ENCODE measurements at places on chromosomes 1 and 21.

- H3K27me3 ChIP-seq: no peaks in the 10 kb centered on the region
- no peaks in the 10 kb centered on the region for H3K4me1 ChIP-seq
- DNase-seq: no peak
- no peak overlapping the region for H3K27ac ChIP-seq
- no peaks in the 10 kb centered on the region for H3K36me3 ChIP-seq
- H3K4me3 ChIP-seq: no peak overlapping the region
Observed at GRCh38 chr1:167538657-167539056, 14.9 kb downstream of the CREG1 start.

GRCh38 chr1:197268012-197268411 is at the start of gene CRB1:
Gene CRB1 (plus strand): TSS chr1:197268252. CDS start chr1:197268413, 161 bp downstream.
- H3K4me1 ChIP-seq: no peaks in the 10 kb centered on the region
- DNase-seq: no peak
- H3K36me3 ChIP-seq: no peaks in the 10 kb centered on the region
- H3K4me3 ChIP-seq: no peak within 1 kb of the TSS
- no peak within 1 kb of the TSS for H3K27ac ChIP-seq

- H3K36me3 ChIP-seq: no peaks in the 10 kb centered on the region
- no peak overlapping the region for H3K4me3 ChIP-seq
- DNase-seq: no peak
- no peaks in the 10 kb centered on the region for H3K4me1 ChIP-seq
- no peak overlapping the region for H3K27ac ChIP-seq
Observed at GRCh38 chr1:157431751-157432150, 120.6 kb downstream of the FCRL5 start.

DNA sequence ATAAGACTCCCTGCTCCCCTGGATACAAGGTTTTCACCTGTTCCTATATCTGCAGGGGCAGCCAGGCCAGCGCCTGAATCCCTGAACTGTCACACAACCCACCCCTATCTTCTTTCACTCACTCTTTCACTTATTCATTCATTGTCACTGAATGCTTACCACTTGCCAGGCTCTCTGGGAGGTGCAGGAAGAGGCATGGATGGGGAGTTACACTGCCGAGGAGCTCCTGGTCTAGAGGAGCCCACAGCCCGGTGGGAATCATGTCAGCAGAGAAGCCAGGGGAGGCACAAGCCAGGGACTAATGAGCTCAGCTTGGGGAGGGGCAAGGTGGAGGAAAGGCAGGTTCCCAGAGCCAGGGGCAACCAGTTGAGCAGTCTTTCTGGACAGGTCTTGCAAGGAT is 155.8 kb downstream of the TRABD2B start:
- no peaks in the 10 kb centered on the region for H3K27me3 ChIP-seq
- no peaks in the 10 kb centered on the region for H3K36me3 ChIP-seq

DNA sequence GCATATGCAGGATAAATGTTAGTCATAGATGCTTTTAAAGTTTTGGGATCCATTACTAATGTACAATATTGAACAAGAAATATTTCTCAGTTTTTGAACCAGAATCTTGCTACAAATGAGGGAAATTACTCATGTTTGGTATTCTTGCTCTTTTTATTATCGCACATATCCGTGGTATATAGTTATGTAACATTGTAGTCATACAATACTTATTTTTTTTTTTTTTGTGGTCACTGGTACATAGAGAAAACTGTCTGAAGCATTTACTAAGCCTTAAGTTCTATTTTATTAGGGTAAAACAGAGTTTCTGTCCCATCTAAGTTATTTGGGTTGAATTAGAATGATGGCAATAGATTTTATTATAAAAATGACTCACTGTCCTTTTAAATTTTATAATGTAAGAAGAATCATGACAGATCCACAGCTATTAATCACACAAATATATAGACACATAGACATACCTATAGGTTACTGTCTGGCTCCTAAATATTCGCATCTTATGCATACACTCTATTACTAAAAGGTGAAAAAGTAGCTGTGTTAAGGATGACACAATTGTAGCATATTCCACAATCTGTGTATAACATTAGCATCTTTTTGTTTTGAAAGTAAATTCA is 18.0 kb upstream of the PRKAA2 start:
- H3K4me3 ChIP-seq: no peak overlapping the region
- H3K36me3 ChIP-seq: no peaks in the 10 kb centered on the region
- no peak overlapping the region for H3K27ac ChIP-seq
- H3K27me3 ChIP-seq: no peaks in the 10 kb centered on the region

GRCh38 chr1:54413295-54413694 is 7.1 kb upstream of the SSBP3 start:
- H3K4me3 ChIP-seq: no peak overlapping the region
- no peak for DNase-seq
- no peaks in the 10 kb centered on the region for H3K36me3 ChIP-seq
- peaks cover 22% of the 10 kb centered on the region for H3K4me1 ChIP-seq
- H3K27me3 ChIP-seq: no peaks in the 10 kb centered on the region

DNA sequence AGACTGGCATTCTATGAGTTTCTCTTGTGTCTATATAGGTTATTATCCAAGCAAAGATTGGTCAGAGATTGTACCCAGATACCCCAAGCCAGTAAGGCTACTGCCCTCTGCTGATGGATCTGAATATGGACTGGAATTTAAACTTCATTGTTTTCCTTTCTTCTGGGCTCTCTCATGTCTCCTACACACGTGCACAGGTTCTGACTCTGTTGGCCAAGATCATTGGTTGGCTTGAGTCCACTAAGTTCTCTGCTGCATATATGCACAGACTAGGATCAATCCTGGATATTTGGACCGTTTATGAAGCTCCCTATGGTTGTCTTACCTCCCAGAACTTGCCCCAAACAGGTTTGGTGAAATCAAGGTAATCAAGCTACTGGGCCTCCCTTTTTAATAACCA is 69.7 kb downstream of the CC2D1B start:
- no peak overlapping the region for H3K4me3 ChIP-seq
- H3K4me1 ChIP-seq: no peaks in the 10 kb centered on the region
- no peaks in the 10 kb centered on the region for H3K27me3 ChIP-seq
- no peak overlapping the region for H3K27ac ChIP-seq

DNA sequence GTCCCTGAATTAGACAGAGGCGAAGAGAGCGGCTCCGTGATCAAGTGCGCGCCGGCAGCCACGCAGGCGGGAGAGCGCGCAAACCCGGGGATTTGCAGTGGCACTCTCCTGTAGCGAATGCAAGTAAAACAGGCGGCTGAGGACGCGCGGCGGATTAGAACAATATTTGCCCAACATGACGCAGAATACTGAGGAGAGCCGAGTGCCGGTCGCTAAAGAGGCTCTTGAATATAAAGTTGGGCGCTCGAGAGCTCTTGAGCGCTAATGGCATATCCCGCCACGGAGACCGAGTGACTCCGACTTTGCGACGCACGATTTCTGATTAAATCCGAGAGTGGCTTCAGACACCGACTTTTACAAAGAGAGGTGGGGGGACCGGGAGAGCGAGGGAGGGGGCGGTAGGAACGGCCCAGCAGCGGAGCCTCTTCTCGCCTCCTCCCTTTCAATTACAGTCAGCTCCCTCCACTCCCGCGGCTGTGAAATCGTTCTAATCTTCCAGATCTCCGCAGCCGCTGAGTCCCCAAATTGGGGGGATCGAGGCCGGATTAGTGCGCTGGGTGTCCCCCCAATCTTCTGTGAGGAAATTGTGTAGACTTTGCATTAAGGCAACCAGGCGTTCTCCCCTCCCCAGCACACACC is 2.3 kb downstream of the PAX7 start:
- no peaks in the 10 kb centered on the region for H3K4me1 ChIP-seq
- no peak overlapping the region for H3K27ac ChIP-seq
- H3K4me3 ChIP-seq: no peak overlapping the region

DNA sequence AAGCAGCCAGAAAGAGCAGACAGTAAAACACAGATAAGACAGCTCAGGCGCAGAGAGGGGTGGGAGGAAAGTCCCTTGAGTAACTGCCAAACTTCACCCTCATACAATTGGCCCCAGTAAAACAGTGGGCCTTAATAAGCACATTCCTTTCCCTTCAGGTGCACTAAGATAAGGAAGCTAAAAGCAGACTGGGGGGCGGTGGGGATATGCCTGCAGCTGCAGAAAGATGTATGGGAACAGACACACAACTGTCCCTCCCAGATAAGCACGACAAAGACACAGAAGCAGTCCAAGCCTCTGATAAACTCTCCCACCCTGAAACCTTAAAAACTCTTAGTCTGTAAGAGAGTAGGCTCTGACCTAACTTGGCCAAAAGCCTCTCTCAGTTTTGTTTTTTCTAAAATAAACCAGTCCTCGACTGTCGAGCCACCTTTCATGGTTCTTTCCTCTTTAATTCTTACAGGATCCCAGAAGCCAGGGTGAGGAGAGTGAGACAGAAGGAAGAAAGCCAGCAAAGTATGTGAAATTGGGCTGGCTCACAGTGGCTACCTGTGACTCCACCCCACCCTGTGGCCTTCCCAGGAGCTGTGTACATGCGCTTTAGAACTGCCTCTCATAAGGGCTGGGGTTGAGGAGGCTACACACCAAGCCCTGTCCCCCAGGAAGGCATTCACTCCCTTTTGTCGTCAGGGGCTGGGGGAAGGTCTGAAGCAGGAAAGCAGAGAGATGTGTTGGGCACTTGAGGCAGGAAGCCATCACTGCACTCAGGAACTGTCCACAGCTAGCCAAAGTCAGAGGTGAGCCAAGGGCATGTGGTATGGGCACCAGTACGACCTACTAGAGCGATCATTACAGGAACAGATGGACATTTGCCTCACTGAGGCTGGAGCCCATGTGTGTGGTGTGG is 4.6 kb downstream of the PGLYRP4 start:
- no peak overlapping the region for H3K4me3 ChIP-seq
- H3K4me1 ChIP-seq: peaks cover 18% of the 10 kb centered on the region
- no peak for DNase-seq

GRCh38 chr1:117164209-117164608 is 42.7 kb upstream of the TRIM45 start:
- no peaks in the 10 kb centered on the region for H3K27me3 ChIP-seq
- no peaks in the 10 kb centered on the region for H3K4me1 ChIP-seq
- H3K36me3 ChIP-seq: no peaks in the 10 kb centered on the region
- no peak overlapping the region for H3K27ac ChIP-seq
- no peak overlapping the region for H3K4me3 ChIP-seq

- no peaks in the 10 kb centered on the region for H3K36me3 ChIP-seq
- no peak for DNase-seq
- no peaks in the 10 kb centered on the region for H3K27me3 ChIP-seq
- no peak overlapping the region for H3K4me3 ChIP-seq
- no peak overlapping the region for H3K27ac ChIP-seq
- no peaks in the 10 kb centered on the region for H3K4me1 ChIP-seq
Observed at GRCh38 chr1:190322274-190322673, 155.4 kb downstream of the BRINP3 start.

DNA sequence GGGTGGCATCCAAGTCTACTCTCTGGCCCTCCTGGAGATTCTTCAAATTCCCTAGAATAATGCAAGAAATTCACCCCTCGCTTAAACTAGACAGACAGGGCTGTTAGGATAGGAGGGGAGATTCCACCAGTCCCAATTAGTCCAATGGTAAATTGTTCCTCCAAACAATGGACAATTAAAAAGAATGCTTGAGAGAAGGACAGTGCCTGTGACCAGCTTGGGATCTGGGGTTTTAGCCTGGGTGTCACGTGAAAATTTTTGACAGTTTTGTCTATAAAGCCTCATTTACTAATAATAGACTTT is 177.7 kb upstream of the RAB4A start:
- no peak for DNase-seq
- H3K4me3 ChIP-seq: no peak overlapping the region
- no peaks in the 10 kb centered on the region for H3K36me3 ChIP-seq
- H3K4me1 ChIP-seq: no peaks in the 10 kb centered on the region
- H3K27me3 ChIP-seq: no peaks in the 10 kb centered on the region

GRCh38 chr21:35563885-35564451 is 496.4 kb downstream of the SETD4 start:
- H3K27me3 ChIP-seq: no peaks in the 10 kb centered on the region
- no peak overlapping the region for H3K27ac ChIP-seq
- no peak for DNase-seq
- no peaks in the 10 kb centered on the region for H3K36me3 ChIP-seq
- no peak overlapping the region for H3K4me3 ChIP-seq
- no peaks in the 10 kb centered on the region for H3K4me1 ChIP-seq

GRCh38 chr1:205056956-205057568 is 14.1 kb downstream of the CNTN2 start:
- no peak for DNase-seq
- peaks cover 4% of the 10 kb centered on the region for H3K27me3 ChIP-seq
- no peaks in the 10 kb centered on the region for H3K4me1 ChIP-seq
- H3K36me3 ChIP-seq: no peaks in the 10 kb centered on the region

DNA sequence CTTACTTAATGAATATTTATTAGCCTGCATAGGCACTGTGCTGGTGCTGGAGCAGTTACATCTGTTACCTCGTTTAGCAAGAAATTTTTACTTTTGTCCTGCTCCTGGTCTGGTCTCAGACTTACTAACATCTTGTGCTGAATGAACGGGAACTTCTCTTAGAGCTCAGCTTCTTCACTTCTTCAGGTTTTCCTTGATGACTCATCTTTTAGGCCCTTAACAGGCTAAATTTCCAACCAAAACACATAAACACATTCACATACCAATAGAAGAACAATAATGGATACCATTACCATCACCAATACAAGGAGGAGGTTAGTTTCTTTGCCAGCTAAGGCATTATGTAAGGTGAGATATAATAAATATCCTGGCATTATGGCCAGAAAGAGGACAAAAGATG is 68.9 kb downstream of the IFI44 start:
- no peak for DNase-seq
- no peak overlapping the region for H3K4me3 ChIP-seq
- no peaks in the 10 kb centered on the region for H3K36me3 ChIP-seq
- no peaks in the 10 kb centered on the region for H3K27me3 ChIP-seq
- H3K4me1 ChIP-seq: no peaks in the 10 kb centered on the region

- peaks cover 44% of the 10 kb centered on the region for H3K36me3 ChIP-seq
- H3K4me1 ChIP-seq: peaks cover 10% of the 10 kb centered on the region
- DNase-seq: no peak
- H3K27ac ChIP-seq: peak overlapping the region; percentile 46
- no peaks in the 10 kb centered on the region for H3K27me3 ChIP-seq
Observed at GRCh38 chr21:44057960-44058651, 46.0 kb downstream of the TRAPPC10 start.

DNA sequence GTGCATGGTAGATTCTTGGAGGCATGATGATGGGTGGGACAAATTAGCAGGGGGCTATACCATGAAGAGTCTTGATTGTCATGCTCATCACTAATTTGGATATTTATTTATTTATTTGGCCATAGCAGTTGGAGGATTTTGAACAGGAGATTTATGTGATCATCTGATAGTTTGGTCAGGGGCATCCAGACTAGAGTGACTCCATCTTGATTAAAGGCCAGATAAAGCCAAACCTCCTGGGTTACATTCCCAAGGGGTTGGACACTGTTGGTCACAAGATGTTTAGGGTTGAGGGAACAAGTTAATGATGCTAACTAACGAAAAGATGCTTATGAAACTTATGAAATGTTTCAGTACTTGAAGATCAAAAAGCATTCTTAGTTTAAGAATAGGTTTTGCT is 139.8 kb downstream of the MAST2 start:
- H3K27ac ChIP-seq: no peak overlapping the region
- no peaks in the 10 kb centered on the region for H3K36me3 ChIP-seq
- DNase-seq: no peak
- no peaks in the 10 kb centered on the region for H3K4me1 ChIP-seq

DNA sequence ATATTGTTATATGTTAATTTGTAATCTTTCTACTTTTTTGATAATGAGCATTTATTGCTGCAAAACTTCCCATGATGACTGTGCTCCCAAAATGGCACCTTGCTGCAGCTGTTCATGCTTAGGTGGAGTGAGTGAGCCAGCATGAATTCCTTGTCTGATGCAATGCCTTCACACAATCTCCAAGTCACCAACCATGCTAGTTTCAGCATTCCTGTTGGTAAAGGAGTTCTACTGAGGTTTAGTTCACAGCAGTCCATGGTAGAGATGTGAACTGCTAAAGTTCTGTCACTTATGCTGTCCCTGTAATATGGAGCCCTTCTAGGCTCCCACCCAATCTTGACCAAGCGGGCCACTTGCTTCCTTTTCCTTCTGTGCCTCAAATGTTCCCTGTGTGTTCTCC is 26.2 kb upstream of the PRKACB start:
- DNase-seq: no peak
- no peaks in the 10 kb centered on the region for H3K27me3 ChIP-seq
- H3K36me3 ChIP-seq: no peaks in the 10 kb centered on the region
